ENCODE measurements at places on chromosomes 11 and 22.

DNA sequence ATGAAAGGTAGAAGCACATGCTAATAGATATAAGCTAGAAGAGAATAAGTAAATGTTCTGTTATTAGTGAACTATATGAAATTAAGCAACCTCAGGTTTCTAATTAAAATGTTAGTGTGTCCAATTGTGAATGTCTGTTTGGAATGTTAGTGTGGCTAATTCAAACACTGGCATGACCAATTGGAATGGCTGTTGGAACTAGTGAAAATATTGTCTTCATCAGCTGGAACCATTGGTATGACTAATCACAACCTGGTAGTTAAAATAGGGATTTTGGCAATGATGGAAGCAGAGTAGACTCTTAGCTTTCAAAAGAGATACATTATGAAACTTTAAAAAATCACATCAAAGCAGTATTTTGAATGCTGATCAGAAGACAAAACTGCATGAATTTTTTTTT is 66.8 kb downstream of the CYB5R2 start:
- DNase-seq: no peak

- DNase-seq: no peak
Measured at GRCh38 chr11:77656362-77656761, 18.8 kb upstream of the CLNS1A start.

- no peak for DNase-seq
Measured at GRCh38 chr11:119175493-119176077, 7.1 kb downstream of the NLRX1 start.

- no peak for DNase-seq
Measured at GRCh38 chr11:57777969-57778317, 16.3 kb downstream of the CTNND1 start.

- DNase-seq: no peak
Measured at GRCh38 chr11:75503531-75504099, 22.1 kb downstream of the GDPD5 start.

- no peak for DNase-seq
Measured at GRCh38 chr11:131198161-131199014, 172.0 kb upstream of the NTM start.

GRCh38 chr11:116993599-116993998 is 104.6 kb downstream of the SIK3 start:
- DNase-seq: no peak

DNA sequence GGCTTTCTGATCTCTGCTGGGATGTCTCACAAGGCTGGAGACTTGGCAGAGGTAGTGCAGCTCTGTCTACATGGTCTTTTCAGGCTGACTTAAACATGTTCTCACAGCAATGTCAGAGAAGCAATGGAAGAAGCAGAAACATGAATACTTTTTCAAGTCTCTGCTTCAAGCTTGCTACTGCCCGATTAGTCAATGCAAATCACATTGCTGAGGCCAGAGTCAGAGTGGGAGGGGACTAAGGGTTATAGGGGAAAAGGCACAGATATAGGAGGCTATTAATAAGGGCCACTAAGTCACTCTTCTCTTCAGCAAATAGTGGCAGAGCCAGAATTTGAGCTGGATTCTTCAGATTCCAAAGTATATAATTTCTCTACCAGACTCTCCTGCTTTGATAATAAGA is 390.5 kb downstream of the TMEM135 start:
- no peak for DNase-seq

GRCh38 chr11:27648840-27649239 is 51.4 kb downstream of the BDNF start:
- no peak for DNase-seq

GRCh38 chr11:56013805-56014204 is 13.6 kb upstream of the OR5AS1 start:
- DNase-seq: no peak

- no peak for DNase-seq
Measured at GRCh38 chr11:46920755-46921154, 2.4 kb upstream of the LRP4 start.

- DNase-seq: no peak
Measured at GRCh38 chr22:28885939-28886338, 2.6 kb downstream of the ZNRF3 start.

DNA sequence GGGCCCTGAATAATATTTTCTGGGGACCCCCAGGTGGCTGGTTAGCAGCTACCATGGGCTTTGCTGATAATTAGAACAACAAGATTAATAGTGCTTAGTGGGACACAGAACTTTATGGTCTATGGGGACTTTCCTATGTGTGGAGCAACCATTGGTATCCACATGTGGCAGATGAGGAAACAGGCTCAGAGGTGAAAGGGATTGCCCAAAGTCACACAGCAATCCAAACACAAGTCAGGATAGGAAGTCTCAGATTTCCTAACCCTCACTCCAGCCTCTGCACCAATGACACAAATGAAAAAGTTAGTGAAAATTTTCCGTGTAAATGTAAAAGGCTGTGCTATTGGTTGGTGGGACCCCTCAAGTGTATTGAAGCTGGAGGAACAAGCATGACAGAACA is 15.3 kb upstream of the SLCO2B1 start:
- no peak for DNase-seq

DNA sequence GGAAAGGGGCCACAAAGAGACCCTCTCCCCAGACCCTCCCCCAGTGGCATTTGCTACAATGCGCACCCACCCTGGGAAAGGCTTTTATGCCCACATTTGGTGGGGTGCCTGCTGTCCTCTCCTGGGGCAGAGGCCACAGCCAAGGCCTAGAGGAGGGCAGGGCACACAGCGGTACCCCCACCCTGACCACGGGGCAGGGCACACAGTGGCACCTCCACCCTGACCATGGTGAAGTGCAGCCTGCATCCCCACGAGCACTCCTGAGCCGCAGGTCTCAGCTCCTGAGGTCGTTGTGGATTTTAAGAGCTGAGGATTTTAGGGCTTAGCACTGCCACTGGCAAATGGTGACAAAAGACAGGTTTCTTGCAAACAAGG is 34.1 kb downstream of the CERK start:
- no peak for DNase-seq

- no peak for DNase-seq
Measured at GRCh38 chr22:19353363-19354131, 62.0 kb upstream of the CLTCL1 start.

GRCh38 chr22:17501679-17502285 is 61.5 kb upstream of the SLC25A18 start:
- DNase-seq: peak; percentile 10

- no peak for DNase-seq
Measured at GRCh38 chr11:84089072-84090057, 803.2 kb upstream of the CCDC90B start.

- no peak for DNase-seq
Measured at GRCh38 chr11:8283465-8284230, 20.0 kb upstream of the LMO1 start.

- no peak for DNase-seq
Measured at GRCh38 chr11:126501641-126502040, 146.2 kb downstream of the ST3GAL4 start.

GRCh38 chr11:68303083-68303482 is 9.3 kb upstream of the LRP5 start:
- DNase-seq: no peak

GRCh38 chr22:20852076-20852475 is 6.5 kb downstream of the PI4KA start:
- no peak for DNase-seq

DNA sequence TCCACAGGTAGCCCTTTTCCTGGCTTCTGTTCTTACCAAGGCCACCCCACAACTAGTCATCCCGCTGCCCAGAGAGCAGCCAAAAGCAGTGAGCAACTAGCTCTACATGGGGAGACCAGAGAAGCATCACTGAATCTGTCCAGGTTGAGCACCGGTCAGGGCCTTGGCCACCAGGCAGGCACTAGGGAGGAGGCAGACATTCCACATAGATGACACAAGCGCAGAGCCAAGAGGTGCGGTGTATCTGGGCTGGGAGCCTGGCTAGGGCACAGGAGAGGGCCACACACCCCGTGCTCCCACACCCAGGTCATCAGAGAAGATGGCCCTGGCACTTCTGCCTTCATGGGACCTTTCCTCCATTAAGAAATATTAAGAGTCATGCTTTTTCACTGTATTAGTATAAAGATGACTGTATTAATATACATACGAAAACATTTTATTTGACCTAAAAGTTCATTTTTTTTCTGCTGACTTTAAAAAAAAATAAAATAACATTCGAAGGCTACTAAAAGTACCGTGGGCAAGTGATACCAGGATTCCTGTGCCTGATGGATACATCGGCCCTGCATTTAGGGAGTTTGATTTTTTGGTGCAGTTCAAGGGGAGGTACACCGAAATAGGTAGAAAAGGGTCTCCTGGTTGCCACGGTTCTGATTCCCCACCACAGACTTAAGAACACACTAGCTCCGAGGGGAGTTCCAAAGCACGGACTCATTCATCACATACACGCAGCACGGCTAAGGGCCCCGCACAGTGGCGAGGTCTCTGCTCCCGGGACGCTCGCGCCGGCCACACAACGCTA is 1.2 kb downstream of the DGCR2 start:
- no peak for DNase-seq

DNA sequence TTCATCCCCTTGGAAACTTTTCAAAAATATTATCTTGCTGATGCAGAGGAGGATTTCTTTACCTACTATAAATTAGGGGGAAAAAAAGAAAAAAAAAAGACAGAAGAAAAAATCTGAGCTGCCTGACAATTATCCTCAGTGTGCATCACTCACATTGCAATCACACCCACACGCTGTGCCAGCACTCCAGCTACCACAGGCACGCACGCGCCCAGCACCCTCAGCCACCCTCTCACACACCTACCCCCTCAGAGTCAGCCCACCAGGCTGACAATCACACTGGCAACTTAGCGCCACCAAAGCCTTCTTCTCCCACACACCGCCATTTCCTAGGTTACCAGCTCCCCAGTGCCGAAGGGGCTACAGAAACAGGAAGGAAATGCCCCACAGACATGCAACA is 236.1 kb downstream of the KCNA4 start:
- DNase-seq: no peak

DNA sequence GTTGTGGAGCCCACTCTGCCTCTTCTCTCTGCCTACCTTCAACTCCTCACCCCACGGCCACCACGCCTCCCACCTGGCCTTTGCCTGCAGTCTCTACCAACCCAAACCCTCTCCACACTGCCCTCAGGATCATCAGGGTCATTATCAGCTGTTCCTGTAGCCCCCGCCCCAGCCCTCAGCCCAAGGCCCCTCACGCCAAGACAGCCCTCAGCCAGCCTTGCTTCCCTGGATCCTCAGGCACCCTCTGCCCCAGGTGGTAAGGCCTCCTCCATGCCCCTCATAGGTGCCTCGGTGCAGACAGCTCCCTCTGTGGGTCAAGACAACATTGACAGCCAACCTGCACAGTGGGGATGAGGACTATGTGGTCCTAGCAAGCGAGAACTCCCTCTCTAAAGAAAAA is 1.7 kb downstream of the SBF1 start:
- DNase-seq: no peak

- DNase-seq: peak; percentile 31
Measured at GRCh38 chr11:16986434-16987204, 27.6 kb downstream of the PLEKHA7 start.

DNA sequence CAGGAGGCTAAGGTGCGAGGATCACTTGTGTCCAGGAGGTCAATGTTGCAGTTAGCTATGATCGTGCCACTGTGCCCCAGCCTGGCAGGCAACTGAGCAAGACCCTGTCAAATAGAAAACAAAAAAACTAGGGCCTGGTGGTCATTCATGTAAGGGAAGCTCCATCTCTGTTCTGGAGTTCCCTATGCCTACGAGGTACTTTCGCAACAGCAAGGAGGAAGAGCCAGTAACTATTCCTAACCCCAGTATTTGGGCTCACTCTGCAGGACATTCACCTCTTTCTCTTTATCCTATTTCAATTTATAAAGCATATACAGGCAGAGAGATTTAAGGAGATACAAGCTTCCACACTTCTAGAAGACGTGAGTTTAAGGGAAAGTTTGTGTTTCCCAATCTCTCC is 46.6 kb downstream of the RDX start:
- DNase-seq: no peak

DNA sequence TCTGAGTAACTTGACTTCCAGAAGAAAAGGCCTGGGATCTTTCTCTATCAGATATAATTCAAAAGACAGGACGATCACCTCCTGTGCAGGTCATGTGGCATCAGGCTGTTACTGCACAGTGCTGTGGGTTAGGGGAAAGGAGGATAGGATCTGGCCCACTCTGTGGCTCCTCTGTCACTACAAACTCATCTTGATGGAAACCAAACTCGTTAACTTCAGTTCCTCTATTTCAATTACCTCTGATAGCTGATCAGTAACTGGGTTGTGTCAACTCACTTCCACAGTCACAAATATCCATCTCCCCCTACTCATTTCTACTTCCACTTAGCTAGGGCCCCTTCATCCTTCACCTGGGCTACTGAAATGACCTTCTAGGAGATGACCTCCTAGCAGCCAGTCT is 95.2 kb downstream of the RCN1 start:
- no peak for DNase-seq

- no peak for DNase-seq
Measured at GRCh38 chr11:104893876-104894275, 4.4 kb downstream of the CASP12 start.

DNA sequence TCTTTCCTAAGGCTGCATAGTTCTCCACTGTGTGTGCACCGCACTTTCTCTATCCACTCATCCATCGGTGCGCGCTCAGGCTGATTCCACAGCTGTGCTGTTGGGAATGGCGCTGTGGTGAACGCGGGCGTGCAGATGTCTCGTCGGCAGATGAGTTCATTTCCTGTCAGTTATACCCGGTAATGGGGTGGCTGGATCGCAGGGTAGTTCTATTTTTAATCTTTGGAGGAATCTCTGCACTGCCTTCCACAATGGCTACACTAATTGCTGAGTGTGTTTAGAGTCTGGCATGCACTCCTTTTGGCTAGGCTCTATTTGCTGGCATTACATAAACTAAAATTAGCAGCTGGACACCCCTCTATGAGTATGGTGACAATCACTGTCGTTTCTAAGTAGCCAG is 27.9 kb upstream of the KRTAP5-7 start:
- no peak for DNase-seq
